ENCODE measurements at places on chromosomes 7 and 10.

- peak; percentile 12 for DNase-seq
These were observed 50.8 kb downstream of the ZRANB1 start for GRCh38 chr10:124992462-124993344.

GRCh38 chr7:116265881-116266280 lies 55.5 kb downstream of the TES start:
- no peak for DNase-seq

DNA sequence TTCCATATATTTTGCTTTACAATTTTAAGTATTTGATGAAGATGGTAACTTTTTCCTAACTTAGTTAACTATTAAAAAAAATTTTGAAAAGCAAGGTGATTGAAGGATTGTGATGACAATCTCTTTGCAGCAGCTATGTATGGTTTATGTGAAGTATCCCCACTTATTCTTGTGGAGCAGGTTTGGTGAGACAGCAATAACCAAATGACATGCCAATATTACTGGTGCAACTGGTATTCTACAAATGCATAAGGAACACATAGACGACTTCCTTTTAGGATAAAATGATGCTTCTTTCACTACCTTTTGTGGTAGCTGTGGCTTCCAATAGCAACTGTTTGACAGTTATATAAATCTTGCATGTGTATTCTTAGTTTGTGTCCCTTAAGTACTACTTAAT lies 465.3 kb downstream of the PLXDC2 start:
- DNase-seq, result no peak

DNA sequence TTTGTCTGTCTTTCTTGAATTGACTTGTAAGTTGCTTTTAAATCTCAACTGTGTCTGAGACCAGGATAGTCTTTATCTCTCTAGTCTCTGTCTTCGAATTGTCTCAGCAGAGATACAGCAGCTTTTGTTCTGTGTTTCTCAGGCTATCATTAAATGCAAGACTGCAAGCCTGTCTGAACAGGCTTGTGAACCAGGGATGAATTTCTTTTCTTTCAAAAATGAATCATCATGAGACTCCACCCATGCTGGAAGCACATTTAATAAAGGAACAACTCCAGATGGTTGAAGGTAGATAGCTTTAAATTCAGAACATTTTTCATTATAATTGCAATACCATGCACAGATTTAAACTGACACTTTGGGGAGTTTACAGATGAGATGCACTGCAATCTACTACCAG lies 155.9 kb downstream of the SEC23IP start:
- no peak for DNase-seq

GRCh38 chr10:72126184-72126871 lies 38.0 kb upstream of the SPOCK2 start:
- DNase-seq, result no peak

DNA sequence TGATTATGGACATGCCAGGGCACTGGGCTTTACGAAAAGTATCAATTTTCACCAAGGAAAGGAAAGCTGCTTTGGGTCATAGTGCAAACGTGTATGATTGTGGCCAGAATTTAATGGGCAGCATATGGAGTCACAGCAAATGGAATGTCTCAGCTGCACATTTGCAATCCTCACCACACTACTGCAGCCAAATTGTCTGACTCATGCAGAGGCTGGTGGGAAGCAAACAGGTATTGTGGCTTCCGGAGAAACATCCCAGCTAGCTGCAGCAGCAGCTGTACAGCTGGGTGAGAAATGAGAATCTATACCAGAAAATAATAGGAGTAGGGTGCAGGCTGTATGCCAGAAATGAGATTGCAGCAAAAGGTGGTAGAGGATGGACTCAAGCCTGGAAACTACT lies 374.7 kb upstream of the VWC2 start:
- DNase-seq, result no peak

DNA sequence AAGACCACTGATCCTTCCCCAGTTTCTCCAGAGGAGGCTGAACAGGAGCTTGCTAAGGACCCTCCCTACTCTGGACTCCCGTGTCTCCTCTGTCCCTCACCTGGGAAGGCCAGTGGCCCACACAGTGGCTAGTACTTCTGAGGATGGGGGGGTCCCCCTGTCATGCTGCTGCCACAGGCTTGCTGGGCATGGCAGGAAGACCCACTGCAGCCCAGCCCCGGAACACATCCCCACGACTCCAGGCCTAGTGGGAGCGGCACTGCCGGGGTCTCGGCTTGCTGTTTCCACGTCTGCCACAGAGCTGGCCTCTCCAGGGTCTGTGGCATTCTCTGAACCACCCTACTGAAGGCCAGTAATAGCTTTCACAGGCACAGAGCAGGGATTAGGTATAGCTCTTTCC lies 25.9 kb upstream of the NPFFR1 start:
- DNase-seq, result no peak

DNA sequence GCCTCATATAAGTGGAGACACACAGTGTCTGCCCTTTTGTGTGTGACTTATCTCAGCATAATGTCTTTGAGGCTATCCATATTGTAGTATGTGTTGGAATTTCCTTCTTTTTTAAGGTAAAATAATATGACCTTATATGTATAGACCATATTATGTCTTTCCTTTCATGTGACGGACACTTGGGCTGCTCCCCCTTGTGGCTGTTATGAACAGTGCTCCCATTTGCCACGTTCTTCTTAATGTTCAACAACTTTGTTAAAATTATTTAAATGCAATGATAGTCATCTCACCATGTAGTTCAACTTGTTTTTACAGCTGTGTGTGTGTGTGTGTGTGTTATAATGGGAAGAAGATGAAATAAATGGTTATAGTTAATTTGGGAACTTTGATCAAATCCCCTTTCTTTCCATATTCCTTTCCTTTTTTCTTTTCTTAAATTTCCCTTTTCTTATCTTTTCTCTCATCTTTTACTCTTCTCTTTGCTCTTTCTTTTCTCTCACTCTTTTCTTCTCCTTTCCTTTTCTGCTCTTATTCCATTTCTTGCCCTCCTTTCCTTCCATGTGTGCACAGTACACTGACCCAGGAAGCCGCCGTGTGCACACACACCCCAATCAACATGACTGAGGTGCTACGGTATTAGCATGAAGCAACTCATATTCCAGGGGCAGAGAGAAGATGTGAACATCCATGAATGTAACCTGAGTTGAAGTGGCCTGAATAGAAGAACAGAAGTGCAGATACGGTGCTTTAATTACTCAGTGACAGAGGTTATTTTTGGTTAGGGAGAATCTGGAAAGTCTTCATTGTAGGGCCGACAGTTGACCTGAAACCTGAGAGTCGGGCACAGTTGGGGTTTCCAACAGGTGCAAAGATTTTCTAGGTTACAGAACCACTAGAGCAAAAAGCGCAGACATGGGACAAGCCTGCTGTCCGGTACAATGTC lies 596.6 kb downstream of the SDK1 start:
- DNase-seq, result peak; percentile 13

DNA sequence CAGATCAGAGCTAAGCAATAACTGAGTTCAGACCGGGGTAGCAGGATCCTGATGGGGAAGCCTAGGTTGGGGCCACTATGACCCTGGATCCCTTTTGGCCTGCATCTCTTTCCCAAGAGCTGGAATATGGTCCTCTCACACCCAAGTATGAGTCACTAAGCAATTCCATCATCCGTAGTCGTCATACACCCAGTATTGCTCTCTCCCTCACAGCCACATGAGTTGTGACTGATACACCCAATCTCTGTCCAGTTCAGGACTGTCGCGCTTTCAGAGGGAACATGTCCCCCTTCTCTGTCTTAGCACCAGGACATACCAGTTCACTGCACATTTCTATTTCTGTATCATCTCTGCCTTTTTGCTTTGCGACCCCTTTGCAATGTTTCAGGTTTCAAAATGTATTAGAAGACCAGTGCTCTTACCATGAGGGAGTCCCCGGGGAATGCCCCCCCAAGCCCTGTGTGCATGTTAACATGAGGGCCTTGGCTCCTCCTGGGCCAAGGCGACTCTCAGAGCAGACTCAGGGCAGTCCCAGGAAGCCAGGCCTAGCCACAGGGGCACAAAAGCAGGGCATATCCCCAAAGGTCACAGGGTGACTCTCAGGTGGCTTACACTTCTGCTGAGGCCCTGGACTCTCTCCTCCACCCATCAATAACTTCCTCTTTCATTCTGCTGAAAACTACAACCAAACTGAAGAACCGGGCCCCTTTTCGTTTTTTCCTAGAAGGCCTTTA lies 75.3 kb upstream of the SAMD8 start:
- no peak for DNase-seq

GRCh38 chr10:104109908-104110662 lies 11.9 kb upstream of the SFR1 start:
- DNase-seq, result no peak

DNA sequence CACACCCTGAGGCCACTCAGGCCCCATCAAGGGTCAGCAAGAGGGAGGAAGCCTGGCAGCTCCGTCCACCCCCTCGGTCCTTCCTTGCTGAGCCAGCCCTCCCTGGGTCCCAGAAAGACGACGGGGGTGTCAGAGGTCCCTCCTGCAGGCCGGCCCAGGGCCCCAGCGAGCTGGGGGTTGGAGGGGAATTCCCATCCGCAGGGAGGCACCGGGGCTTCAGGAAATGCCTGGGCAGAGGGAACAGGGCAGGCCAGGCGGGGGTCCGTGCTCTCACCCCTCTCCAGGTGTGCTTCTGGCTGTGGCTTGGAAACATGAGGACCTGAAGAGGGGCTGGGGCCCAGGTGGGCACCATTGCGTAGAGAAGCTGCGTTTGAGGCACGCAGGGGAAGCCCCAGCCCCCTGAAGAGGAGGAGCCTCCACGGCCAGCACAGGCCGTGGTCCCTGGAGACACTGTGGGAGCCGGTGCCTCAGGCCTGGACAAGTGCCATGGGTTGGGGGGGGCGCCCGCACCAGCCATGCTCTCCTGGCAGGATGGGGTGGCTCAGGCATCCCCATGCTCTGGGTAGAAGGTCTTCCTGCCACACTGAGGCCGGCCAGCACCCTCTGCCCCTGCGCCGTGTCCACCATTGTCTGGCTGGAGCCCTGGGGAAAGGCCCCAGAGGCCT lies 66.7 kb downstream of the PDGFA start:
- DNase-seq, result no peak

DNA sequence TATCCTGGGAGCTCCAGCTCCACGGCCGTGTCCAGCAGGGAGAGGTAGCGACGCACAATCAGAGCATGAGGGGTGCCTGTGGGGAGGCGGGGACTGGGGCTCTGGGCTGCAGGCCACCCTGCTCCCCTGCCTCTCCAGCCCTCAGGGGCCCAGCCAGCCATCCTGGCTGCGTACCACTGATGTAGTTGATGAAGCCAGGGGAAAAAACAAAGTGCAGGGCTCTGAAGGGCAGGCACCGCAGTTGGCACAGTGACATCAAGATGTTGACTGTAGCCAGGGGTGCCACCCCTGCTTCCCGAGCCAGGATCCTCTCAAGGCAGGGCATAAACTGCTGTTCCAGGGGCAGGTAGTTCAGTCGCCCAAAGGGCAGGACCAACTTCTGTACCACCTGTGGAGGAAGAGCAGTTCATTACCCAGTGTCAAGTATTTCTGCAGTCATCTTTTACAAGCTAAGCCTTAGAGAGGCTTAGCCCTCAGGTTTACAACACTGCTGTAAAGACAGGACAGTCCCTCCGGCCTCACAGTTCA lies 2.8 kb downstream of the FASTK start:
- DNase-seq, result no peak

GRCh38 chr7:70807650-70808049 lies 324.3 kb upstream of the GALNT17 start:
- no peak for DNase-seq

- DNase-seq, result no peak
These were observed 687.3 kb downstream of the MAGI2 start for GRCh38 chr7:78765943-78766729.

DNA sequence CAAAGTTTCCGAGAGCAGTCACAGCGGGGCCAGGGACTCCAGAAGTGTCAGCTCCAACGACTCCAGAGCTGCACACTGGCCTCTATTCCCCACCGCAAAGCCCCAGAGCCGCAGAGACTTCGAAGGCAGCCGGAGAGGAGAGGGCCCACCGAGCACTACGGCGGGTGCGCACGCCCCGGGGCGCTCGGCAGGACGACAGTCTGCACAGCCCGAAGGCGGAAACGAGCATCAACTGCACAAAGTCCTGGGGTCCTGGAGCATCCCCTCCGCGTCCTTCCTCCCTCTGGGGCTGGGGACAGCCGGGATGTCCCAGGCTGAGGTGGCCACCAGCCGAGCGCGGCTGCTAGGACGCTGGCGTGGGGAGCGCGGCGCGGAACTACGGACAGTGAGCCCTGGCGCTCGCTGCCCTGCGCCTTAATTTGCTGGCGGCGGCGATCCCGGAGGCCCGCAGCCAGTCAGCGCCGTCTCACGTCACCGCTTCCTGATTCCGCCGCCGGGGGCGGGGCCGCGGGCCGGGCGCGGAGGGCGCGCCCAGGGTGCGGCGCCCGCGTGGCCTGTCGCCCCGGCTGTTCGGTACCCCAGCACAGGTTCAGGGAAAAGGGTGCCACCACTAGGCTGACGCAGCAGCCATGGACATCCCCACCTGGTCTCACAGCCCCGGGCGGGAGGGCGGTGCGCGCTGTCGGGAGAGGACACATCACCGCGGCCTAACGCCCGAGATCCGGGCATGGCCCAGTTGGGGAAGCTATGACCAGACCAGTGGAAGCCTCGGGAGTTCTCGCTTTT lies at the start of gene TBX20:
Gene TBX20, minus strand, starts transcription at position 391 of the 786 bp plus-strand sequence. CDS start 480 bp downstream, outside the sequence.
- DNase-seq, result no peak

- DNase-seq, result no peak
These were observed 61.6 kb downstream of the CCDC71L start for GRCh38 chr7:106599343-106599698.

DNA sequence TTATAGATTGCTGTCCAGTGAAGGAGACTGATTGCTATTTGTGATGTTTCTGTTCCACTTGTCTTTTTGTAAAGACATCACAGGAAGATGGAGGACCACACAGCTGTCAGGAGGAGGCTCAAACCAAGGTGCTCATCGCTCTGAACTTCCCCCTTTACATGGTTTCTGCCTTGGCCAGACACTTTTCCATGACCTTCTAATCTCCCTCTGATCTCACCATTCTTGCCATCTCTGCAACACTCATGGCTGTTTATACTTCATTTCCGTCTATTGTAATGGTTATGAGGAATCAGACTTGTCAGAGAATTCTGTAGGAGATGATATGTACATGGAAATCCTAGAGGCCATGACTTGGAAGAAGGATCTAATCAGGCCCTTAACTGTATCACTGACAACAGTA lies 1.7 kb upstream of the TAS2R5 start:
- no peak for DNase-seq

- DNase-seq, result no peak
These were observed 63.7 kb downstream of the ATE1 start for GRCh38 chr10:121864168-121864567.

- DNase-seq, result no peak
These were observed 8.7 kb upstream of the GLRX3 start for GRCh38 chr10:130127364-130128061.

DNA sequence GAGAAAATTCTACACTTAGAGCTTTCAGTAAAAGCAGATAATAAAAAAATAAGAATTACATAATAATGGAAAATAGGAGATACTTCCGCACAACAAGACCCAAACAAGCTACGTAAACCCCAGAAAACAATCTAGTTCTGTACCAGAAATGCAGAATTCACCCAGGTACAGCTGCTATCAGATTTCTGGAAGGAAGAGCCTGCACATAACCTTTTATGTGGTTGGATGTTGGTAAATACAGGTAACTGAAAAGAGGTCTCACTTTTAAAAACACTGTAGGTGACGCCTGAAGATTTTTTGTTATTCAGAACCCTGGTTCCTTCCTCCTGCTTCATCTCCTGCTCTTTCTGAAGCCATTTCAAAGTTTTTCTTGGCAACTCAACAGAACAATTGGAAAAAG lies 29.9 kb downstream of the PANK1 start:
- DNase-seq, result no peak

GRCh38 chr10:92593619-92594588 lies 974 bp downstream of the KIF11 start:
- no peak for DNase-seq
